ENCODE measurements at places on chromosomes 2 and 18.

- DNase-seq, result no peak
These were observed 69.3 kb downstream of the PSMG2 start for GRCh38 chr18:12772111-12772510.

- DNase-seq, result no peak
These were observed 23.6 kb upstream of the SOS1 start for GRCh38 chr2:39144416-39144815.

DNA sequence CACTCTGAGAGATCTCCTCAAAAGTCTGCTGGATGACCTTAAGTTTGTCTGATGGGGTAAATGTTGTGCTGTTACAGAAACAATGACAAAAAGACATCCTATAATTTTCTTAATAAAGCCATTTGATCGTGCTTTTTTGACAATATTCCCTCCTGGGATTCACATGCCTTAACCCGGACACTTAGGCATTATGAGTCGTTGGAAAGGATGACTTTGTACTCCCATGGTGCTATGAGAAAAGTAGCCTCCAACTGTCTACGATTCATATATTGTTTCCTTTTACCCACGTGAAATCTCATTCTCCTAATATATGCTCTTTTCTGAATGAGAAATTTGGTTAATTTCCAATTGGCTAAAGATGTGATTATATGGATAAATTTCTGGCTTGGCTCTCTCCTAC is 6.1 kb upstream of the MPP4 start:
- no peak for DNase-seq

DNA sequence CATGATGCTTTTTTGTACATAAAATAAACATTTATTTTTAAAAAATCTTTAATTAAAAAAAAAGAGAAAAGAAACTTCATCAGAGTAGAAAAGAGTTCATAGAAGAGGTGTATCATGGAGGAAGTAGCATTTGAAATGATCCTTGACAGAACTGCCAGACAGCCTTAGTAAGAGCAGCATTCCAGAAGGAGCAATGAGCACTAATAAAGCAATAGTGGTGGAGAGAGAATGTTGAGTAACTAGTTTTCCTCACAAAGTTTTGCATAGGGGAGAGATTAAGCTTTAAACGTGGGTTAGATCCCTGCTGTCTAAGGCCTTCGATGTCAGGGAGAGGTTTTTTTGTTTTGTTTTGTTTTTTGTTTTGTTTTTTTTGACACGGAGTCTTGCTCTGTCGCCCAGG is 29.8 kb upstream of the METTL21A start:
- DNase-seq, result no peak

GRCh38 chr2:62248226-62248625 is 52.3 kb downstream of the B3GNT2 start:
- no peak for DNase-seq

DNA sequence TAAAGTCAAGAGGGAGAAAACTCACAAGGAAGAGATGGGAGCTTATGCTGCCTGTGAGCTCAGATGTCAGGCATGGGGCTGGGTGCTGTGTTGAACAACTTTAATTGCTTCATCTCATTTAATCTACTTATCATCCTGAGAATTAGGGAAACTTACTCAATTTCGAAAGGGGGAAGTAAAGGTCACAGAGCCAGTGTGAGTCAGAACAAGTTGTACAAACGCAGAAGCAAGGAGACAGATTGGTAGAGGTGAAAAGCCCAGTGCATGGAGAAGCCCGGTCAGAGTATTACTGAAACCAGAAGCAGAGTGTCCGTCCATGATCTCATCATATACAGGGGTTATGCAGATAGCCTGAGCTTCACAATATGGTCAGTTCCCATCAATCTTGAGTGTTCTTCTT is 281.1 kb upstream of the POU3F3 start:
- no peak for DNase-seq

Data from erythroblast (primary cell).